ENCODE measurements at places on chromosomes 6 and 20.
A peak's percentile ranks its signal among the peaks of the same experiment; 100 is the strongest.

- no peak for DNase-seq
Observed at GRCh38 chr6:84763886-84764331, 489 bp downstream of the TBX18 start.

DNA sequence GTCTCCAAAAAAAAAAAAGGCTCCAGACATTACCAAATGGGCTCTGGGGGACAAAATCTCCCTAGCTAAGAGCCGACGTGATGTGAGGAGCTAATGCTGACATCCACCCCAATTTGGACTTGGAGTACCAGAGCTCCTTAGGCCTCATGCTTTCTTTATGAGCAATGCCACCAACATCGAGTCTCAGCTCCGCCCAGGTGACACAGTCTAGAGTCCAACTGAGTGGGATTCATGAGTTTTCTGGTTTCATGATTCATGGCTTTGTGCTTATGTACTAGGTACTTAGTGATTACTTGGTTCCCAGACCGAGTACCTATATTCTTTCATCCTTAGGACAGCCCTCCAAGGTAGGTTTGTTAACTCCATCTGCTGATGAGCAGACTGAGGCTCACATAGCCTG is 4.4 kb downstream of the ANKRD60 start:
- DNase-seq: no peak

DNA sequence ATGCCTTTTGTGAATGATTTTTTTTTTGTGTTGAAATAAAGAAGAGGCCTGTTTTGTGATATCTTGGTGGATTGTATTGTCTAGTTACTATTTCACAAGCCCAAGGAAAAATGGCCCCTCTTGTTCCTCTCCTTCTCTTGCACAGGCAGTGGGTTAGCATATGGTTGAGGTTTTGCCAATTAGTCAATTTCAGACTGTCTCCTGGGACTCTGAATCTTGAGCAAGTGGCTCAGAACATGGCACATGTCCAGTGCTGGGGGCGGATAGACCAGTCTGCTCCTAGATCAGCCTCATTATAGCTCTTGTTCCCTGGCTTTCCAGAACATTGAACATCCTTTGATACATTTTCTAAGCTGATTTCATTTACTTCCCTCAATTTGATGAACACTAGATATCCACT is 589.2 kb downstream of the PHF3 start:
- no peak for DNase-seq

DNA sequence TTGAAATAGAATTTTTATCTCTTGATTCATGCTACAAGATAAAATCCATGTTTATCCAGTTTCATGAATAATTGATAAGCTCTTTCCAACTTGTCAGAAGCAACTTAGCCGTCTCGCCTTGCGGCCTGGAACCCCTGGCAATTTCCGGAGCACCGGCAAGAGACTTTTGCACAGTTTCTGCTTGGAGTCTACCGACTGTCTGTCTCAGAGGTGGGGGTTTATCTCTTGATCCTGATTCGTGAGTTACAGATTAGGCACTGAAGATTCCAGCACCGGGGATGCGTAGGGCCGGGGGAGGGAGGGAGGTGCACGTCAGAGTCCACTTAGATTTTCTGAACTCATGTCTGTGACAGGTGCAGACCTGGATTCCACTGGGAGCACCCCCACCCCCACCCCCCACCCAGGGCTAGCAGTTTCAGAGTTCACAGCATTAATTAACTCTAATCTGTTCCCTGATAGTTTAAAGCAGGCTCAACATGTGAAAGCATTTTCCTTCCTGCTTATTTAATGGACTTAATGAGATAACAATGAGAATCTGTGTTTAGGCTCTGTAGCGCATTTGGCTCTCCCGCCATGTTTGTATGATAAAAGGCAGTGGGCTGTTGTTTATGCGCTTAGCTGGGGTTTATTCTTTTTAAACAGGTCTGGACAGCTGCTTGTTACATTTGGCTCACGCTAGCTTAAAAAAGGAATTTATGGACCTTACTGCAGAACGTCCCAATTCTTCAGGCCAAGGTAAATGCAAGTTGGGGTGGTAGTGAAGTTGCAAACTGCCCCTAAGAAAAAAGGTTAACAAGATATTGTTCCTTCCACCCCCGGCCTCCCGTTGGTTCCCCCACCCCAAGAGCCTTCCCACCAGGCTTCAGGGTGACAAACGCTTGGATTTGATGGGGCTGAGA is 8.1 kb upstream of the APCDD1L start:
- no peak for DNase-seq

DNA sequence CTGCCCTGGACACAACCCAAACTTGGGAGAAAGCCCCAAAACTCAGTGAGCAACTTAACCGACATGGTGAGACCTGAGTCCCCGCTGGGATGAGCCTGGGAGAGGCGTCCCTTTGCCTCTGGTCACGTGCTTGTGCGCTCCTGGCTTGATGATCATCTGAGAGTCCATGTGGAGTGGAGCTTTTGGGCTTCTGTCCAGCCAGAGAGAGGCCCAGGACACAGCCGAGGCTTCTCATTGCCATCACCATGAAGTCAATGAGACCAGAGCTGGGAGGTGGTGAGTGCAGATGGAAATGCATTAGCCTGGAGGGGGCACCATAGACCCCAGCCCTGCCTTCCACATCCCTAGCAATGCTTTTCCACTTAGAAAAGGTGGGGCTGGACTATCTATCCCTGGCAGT is 250.0 kb downstream of the SLC24A3 start:
- DNase-seq: no peak

- DNase-seq: no peak
Observed at GRCh38 chr6:741410-742339, 48.7 kb upstream of the EXOC2 start.

DNA sequence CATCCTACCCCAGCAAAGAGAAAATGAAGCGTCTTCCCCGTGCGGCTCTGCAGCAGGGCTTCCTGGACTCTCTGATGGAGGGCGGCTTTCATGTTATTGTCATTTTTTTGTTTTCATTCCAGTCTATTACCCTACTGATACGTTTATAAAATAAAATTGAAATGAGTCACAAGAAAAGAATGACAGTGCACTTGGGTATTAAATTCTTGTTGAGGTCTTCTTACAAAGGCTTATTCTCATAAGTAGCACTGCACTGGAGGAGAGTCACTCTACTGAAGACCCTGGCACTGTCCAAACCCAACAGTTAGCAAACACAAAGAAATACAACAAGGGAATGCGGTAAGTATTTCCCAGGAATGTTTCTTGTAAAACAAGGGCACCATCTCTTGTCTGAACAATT is 379.3 kb downstream of the MAFB start:
- DNase-seq: no peak

DNA sequence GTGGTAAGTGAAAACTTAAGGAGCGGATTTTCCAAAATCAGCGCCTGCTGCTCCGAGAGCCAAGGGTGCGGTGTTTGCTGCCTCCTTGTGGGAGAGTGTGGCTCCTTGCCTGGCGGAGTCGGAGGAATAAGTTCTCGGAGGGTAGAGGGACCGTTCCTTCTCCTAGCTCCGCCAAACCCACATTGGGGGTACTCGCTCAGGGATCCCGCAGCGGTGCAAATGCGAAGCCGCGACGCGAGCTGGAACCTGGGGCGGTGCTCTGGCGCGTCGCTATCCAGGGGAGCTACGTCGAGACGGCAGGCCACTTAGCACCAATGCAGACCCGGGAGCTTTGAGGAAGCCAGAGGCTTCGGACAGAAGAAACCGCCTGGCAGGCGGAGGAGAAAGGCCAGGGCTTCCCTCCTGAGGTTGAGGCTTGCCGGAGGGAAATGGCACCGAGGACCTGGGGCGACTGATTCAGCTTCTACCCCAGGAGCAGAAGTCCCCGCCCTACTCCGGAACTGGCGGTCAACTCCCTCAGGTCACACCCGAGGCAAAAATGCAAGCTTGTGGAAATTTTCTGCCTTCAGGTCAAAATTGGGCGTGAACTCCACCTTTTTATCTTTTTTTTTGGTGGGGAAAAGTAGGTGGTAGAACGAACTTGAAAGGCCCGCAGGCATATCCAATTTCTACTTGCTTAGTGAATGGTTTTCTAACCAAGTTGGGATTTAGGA is 5.7 kb upstream of the DDX43 start:
- DNase-seq: peak; percentile 86

- DNase-seq: peak; percentile 99
Observed at GRCh38 chr6:31702819-31703716, at the start of gene ABHD16A. Gene ABHD16A (minus strand): TSS chr6:31703324. CDS start chr6:31703281, 43 bp downstream.

- no peak for DNase-seq
Observed at GRCh38 chr6:56909115-56909907, 45.6 kb upstream of the BEND6 start.

DNA sequence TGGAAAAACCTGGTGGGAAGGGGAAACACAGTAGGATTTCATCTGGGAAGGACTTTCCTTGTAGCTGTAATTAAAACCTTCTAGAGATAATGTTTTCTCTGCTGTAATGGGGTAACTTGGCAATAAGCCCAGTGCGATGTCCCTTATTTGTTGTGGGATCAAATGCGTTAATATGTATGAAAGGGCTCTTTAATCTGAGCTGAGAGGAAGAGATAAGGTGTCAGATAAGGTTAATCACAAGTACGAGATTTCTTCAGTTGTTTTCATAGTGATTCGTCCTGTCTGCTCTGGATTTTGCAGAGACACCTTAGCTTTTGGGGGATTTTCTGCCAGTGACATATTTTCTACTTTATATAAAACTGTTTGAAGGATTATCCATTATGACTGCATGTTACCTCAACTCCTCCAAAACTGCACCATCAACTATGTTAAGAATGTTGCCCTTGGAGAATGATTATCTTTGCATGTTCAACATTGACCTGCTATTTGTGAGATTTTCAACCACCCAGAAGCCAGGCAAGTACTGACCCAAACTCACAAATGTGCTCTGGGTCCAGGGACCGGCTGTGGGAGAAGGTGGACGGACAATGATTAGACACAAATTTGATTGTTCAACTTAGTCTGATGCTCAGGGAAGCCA is 21.2 kb upstream of the ELOVL5 start:
- no peak for DNase-seq

DNA sequence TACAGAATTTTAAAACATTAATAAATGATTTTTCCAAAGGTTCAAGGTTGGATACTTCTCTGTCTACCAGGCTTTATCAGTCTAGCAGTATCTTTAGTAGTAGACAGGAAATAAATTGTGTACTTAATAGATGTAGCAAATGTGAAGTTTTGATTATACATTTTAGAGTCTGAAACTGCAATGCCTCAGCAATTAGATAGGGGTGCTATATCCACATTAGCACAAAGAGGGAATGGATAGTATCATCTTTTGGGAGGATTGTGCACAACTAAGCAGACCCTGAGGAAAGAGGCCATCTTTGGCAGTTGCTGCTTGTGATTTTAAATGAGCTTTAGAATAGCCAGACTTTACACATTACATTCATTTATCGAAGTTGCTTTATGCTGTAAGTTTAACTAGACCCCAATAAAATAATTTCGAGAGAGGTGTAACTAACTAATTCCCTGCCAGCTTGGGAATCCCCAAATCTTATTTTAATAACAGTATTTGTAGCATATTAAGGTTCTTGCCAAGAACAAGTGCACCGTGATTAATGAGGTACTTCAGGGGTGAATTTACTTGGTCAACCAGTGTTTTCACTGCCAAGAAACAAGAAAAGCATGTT is 2.8 kb downstream of the KCNQ5 start:
- DNase-seq: peak; percentile 38

- no peak for DNase-seq
Observed at GRCh38 chr6:22366214-22366613, 69.4 kb upstream of the PRL start.

DNA sequence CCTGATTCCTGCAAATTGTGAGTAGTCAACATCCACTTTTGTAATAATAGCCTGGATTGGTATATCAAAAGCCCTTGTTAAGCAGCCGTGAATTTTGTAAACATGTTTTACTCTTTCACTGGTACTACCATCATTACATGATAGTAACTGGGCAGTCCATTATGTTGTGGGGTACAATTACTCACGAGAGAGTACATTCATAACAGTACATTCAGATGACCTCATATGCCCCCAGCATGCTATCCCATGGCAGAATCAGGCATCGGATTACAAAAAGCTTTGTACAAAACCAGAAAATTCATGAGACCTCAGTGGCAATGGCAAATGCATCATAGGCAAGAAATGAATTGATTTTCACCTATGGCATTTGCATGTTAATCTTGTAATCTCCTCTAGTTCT is 166.2 kb downstream of the EPM2A start:
- no peak for DNase-seq

DNA sequence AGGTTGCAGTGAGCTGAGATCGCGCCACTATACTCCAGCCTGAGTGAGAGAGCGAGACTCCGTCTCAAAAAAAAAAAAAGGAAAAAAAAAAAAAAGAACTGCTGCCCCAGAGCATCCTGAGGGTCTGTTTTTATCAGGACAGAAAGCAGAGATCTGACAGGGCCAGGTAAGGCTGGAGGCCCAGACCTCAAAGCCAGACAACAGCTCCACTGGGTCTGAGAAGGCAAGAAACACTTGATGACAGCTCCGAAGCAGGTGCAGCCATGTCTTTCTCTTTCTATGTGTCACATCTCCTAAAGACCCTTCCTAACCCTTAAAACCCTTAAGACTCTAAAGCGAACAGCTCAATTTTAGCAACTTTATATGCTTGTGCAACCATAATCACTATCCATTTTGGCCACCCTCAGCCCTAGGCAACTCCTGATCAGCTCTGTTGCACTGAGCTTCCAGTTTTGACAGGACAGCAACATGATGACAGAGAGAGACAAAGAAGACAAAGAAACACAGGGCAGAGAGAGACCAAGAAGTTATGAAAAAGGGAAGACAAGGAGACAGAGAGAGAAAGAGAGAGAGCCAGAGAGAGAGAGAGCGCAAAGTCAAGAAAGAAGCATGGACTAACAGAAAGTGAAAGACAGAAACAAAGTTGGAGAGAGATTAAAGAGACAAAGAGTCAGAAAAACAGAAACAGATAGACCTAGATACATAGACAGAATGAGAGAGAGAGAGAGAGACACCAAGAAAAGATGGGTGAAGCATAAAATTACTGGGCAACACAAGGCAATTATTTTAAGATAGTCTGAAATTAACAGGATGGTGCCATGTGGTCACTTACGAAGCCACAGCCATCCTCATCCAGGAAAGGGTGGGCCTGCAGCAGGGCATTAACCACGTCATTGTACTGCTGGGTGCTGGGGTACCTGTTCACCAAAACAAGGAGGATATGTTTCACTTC is 39.2 kb downstream of the SAMD3 start:
- no peak for DNase-seq
